ENCODE measurements at places on chromosomes 11 and 22.
A peak's percentile ranks its signal among the peaks of the same experiment; 100 is the strongest.

DNA sequence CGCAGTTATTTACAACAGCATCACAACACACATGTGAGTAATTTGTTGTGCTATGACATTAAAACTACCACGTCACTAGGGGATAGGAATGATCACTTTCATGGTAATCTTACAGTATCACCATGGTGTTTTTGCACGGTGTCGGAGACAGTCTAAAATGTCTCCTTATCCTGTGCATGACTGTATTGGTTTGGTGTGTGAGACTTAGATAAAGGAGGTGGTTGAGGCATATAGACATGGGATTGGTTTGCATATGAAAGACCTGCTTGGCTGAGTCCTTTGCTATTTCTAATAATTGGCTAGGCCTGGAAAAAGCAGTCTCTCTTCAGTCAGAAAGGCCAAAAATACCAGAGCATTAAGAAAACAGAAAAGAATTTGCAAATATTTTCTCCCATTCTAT, 30.2 kb downstream of the MSANTD4 start:
- no peak for DNase-seq

- no peak for DNase-seq
These were observed 40.1 kb downstream of the BID start for GRCh38 chr22:17734187-17734586.

GRCh38 chr11:134120143-134120850, 51.4 kb downstream of the JAM3 start:
- DNase-seq: no peak

DNA sequence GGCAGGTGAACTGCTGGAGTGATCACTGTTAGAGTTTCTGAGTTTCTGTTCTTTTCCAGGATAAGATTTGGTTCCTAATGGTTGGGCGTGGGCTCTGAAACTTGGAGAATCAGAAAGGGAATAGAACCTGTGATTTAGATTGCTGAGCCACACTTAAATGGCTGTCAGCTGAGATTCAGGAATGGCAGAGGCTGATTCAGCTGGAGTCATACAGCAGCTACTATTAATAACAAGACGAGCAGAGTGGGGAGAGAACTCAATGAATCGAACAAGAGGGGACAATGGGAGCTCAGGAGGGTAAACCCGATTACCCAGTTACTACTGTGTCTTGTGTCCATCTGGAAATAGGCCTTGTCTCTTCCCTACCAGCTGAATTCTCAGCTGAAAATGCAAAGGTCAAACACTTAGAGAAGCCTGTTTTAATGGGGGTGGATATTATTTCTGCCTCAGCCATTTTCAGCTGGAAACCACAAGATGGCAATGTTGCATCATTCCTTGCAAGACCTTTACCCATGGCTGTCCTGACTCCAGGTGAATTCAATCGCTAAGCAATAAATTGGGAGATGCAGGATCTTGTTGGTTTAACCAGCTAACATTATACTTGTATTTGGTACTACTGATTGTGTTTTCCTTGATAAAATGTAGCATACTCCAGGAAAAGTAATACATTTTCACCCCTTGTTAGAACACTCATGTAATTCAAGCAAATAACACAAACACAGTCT, 104.5 kb upstream of the RAG2 start:
- DNase-seq: peak; percentile 5
